ENCODE measurements at places on chromosomes 12 and 14.

DNA sequence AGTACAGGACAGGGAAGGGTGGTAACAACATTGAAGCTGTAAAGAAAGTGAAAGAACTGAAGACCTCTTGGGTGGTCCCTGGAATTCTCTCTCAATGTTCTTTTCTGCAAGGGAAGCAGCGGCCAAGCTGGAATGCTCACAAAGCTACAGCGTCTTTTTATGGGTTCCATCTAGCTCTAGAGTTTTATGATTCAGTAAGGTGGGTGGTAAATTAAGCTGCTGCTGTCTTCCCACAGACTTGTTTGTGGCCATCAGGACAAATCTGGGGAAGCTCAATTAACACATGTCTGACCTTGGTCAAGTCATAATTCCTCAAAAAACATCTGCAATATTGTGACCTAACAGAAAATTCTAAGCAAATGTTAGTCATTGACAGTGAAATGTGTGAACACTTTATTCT, 139.1 kb downstream of the MED13L start:
- DNase-seq, result no peak

- no peak for DNase-seq
These were observed 6.5 kb upstream of the VTI1B start for GRCh38 chr14:67680941-67681340.

DNA sequence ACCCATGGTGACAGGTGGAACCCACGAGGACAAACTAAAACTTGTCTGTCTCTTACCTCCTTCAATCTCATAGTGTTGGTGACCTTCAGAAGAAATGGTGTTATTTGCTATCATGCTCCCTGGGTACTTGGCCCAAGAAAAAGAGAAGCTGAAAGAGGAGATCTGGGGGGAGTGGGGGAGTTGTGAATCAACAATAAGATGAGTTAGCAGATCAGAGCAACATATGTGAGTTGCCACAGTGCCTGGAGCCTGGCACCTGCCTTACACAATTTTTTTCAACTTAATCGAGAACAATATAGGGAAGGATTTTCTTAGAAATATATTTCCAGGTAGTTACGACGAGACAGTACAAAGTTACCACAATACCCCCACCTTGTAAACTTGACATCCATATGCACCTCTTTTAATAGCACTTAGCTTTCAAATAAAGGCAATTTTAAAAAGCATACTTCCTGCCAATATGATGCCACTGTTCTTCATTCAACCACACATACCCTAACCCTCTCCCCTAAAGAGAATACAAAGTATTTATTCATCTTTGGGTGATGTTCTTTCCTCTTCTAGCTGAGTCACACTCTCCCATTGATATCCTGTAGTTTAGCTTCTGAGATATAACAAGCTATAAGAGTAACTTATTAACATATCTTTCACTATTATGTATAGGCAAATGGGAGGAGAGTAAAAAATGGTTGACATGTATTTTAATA, 424.1 kb upstream of the OR4E1 start:
- DNase-seq, result no peak

DNA sequence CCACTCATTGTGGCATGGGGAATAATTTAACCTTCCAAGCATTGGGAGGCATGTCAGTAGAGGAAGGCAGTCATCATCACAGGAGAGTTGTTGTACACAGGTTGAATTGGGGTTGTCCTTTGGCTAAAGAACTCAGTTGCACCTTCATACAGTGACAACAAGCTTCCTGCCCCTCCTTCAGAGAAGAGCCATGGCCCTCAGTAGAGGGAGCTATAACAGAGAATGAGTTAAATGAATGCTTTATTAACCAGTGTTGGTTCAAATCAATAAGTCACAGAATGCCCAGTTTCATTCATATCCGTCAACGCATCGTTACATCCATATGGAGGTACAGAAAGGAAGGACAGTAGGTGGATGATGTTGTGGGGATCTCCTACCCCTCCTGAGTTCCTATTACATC, 4.8 kb downstream of the IFNG-AS1 start:
- no peak for DNase-seq

DNA sequence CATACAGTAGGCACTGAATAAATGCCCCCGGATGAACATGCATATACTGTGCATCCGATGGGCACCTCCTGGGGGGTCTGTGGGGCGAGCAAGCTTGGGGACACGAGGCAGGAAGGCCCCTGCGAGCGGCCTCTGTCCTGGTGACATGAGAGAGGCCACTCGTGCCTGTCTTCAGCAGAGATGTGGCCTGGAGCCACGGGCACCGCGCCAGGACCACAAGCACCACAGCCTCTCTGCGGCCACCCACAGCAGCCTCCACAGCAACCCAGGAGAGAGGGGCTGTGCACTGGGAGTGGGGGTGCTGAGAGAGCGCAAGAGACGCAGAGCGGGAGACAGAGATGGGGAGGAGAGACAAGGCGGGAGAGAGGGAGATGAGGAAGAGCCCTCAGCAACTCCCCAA, 118.5 kb downstream of the RFLNA start:
- no peak for DNase-seq

DNA sequence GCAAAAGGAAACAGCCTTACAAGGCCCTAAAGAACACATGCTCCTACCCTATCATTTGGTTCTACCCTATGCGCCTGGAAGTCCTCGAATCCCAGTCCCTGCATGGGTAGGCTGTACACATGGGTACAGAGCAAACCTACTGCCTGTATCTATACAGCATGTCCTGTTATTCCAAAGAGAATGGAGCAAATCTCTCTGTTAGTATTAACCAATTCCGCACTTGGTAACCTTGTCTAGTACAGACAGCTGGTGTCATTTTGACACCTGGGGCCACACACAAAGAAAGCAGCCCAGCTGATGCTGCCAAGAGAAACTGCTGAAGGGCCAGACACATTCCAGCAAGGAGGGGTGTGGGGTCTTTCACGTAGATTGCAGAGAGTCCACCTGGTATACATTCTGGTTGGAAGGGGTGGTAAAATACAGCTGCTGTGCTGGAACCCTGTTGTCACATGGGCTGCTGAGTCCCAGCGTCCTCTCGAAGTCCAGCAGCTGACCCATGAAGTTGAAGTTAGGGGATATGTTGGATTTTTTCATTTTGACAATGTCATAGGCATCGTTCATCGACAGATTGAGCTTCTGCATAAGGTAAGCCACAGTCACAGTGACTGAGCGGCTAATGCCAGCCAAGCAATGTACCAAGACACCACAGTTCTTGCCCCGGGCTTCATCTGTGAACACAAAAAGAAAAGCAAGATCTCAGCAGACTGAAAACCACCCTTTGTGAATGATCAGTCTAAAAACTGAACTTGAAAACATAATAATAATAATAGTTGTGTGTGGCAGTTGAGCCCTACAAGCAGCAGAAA, 3.2 kb downstream of the DUSP6 start:
- no peak for DNase-seq

GRCh38 chr12:67430708-67431335, 161.7 kb downstream of the CAND1 start:
- no peak for DNase-seq

DNA sequence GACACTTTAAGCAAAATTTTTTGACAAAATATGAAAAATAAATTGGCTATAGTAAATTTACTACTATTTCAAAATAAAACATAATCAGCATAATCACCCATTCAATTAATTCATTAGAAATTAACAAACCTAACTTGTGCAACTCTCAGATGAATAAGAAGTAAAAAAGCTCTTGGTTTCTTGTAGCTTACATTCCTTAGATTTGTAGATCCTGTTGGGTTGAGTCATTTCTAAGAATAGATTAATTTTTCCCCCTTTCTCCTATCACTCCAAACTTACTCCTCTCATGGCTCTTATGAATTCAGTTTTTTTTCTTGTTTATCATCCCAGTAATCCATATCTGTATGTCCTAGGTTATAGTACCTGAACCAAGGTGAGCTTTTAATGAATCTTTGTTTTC, 230.9 kb upstream of the LRIG3 start:
- DNase-seq, result no peak

GRCh38 chr12:67241482-67241881, 27.7 kb upstream of the CAND1 start:
- DNase-seq, result no peak

- no peak for DNase-seq
These were observed 8.2 kb upstream of the CHURC1 start for GRCh38 chr14:64906022-64906421.

DNA sequence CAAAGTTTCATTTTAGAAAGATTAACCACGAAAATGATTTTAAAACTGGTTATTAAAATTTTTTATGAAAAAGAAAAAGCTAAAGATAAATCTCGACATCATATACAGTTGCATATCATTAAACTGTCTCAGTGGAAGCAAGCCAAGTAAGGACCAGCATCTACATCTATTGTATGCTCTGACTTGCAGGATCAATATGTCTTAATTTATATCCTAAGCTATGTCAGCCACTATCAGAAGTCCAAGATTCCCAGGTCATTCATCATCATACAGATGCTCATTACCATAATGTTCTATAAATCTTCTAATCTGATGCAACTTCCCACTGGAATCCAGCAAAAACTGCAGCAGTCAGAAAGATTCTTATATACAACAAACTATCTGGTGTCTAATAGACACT, 43.5 kb downstream of the CMAS start:
- no peak for DNase-seq

DNA sequence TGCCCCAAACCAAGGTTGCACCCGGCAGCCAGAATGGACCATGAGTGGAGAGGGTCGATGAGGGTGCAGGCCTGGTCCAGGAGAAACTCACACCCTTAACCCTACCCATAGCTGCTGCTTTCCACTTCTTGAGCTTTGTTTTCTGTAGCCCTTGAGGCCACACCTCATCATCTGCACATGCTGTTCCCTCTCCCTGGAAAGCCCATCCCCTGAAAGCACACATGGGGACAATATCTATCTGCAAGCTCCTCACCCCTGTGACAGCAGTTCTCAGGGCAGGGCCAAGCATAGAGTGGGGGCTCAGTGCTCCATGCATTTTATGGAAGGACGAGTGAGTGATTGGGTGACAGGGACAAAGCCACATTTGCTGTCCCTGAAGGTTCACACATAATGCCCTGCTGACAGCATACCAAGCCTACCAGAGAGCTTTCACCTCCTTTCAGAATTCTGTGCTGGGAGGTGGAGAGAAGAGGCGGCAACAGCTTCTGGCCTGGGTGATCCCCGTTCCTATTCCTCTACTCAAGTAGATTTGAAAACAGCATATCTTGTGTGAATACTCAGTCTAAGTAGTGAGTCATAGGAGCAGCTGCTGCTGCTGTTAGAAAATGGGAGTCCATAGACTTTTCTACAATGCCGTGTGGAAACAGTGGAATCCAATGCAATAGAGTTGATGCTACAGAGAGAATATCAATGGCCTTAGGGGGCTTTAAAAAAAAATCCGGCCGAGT, 44.6 kb downstream of the SRGAP1 start:
- no peak for DNase-seq

- DNase-seq, result no peak
These were observed 36.3 kb downstream of the TPCN1 start for GRCh38 chr12:113257564-113257963.

GRCh38 chr12:96889273-96889933, 17.7 kb upstream of the NEDD1 start:
- no peak for DNase-seq

- DNase-seq, result no peak
These were observed 16.3 kb downstream of the AKAP6 start for GRCh38 chr14:32345311-32345791.

GRCh38 chr12:121713793-121714192, 1.2 kb downstream of the TMEM120B start:
- no peak for DNase-seq

GRCh38 chr14:24067133-24068082, 4.0 kb upstream of the CPNE6 start:
- DNase-seq, result no peak

DNA sequence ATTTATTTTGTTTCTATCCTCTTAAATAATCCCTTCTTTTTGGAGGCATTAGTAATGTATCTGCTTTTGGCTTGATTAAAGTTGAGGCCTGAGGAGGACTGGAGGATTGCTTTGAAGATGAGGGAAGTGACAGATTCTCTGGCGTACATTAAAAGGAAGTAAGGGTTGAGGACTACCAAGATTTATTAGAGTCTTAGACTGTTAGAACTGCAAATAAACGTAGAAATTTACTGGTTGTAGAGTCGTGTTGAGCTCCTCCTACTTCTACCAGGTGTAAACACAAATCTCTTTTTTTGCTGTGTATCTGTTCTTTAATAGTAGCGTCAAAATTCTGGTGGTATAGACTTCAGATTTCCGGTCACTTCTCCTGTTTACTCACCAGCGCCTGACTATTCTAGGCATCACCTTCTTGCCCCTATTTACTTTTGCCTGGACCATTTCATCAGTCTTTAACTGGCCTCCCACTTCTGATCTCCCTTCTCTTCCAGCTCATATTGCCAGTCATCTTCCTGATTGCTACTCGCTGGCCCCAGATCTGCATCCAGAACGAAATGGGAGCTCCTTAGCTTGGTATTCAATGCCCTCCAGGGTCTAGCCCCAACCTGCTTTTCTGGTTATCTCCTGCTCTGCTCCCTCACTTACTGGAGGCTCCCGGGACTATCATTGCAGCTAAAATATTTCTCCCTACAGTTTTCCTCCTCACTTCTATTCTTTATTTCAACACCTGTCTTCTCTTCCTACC, 8.4 kb upstream of the EID3 start:
- DNase-seq, result no peak

- DNase-seq, result no peak
These were observed 23.3 kb upstream of the APPL2 start for GRCh38 chr12:105259226-105259625.

DNA sequence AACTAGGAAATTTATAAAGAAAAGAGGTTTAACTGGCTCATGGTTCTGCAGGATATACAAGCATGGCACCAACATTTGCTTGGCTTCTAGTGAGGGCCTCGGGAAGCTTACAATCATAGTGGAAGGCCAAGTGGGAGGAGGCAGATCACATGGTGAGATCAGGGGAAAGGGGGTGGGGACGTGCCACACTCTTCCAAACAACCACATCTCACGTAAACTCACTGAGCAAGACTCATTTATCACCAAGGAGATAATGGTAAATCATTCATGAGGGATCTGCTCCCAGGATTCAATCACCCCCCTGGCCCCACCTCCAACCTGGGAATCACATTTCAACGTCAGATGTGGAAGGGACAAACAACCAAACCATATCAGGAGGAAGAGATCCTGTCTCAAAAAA, 35.8 kb downstream of the NUMB start:
- DNase-seq, result no peak
